ENCODE measurements at places on chromosomes 12 and 14.
A peak's percentile ranks its signal among the peaks of the same experiment; 100 is the strongest.

- DNase-seq, result no peak
Measured at GRCh38 chr14:99744199-99744872, 48.9 kb upstream of the EML1 start.

DNA sequence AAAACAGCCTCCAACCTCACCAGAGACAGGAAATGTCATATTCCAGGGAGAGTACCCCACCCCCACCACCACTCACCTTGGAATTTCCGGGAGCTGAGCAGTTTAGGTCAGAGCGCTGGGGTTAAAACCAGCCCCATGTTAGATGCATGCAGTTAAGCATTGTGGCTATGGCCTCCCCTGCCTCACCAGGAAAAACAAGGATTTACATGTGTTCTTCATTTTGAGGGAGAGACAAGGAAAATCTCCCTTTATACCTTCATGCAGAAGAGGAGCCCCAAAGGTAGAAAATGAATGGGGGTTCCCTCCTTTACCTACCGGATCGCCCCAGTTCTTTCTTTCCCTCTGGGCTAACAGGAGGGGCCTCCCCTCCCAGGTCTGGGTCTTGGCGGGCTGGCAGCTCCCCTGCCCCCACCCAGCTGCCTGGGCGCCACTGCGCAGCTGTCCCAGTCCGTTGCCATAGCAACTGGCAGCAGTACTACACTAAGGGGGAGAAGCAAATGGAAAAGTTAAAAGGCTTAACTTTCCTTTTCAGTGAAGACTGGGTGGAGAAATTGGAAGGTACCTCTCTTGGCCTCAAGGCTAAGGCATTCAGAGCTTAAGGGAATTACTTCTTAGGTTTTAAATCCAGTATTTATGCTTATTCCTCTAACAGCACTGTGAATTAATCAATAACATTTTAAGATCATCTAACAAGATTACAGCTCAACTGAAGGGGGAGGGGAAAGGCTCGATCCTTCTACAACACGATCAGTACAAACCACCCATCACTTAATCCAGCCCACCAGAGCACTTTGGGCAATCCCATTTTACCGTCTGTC lies 20.5 kb downstream of the CBX5 start:
- peak; percentile 63 for DNase-seq

DNA sequence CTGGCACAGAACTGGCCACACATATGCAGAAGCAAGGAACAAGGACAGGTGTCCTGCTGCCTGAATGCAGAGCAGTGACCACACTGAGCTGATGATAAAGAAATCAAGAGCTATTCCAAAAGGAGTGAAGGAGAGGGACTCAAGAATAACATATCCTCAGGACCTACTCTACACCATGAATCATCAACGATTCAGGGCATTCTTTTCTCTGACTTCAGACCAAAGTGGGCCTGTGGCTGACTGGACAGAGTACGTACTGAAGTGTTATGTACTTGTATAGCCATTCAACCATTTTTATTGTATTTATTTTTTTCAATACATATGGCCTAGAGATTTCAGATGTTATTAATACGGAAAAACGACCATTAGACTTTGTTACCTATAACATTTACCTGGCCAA lies 177.5 kb upstream of the TMTC1 start:
- no peak for DNase-seq

DNA sequence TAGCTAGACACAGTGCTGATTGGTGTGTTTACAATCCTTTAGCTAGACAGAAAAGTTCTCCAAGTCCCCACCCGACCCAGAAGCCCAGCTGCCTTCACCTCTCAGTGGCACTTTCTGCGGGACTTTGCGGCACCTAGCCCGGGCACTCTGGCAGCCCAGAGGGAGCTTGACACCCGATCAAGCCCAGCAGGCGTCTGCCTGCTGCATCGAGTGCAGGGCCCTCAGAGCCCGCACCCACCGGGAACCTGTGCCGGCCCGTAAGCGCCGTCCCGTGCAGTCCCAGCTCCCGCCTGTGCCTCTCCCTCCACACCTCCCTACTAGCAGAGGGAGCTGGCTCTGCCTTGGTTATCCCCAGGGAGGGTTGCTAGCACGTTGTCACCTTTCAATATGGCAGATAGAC lies 631.0 kb upstream of the STXBP6 start:
- no peak for DNase-seq

DNA sequence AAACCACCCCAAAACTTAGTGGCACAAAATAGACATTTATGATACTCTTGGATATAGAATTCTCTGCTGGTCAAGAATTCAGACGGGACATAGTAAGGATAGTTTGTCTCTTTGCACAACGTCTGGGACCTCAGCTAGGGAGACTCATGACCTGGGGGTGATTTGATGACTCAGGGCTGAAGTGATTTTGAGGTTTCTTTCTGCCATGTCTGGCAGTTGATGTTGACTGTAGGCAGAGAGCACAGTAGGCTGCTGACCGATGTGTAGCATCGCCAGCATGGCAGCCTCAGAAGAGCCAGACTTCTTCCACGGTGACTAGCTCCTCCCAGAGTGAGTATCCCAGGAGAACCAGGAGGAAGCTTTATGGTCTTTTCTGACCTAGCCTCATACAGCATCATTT lies 88.9 kb upstream of the FRMD6 start:
- DNase-seq, result no peak

DNA sequence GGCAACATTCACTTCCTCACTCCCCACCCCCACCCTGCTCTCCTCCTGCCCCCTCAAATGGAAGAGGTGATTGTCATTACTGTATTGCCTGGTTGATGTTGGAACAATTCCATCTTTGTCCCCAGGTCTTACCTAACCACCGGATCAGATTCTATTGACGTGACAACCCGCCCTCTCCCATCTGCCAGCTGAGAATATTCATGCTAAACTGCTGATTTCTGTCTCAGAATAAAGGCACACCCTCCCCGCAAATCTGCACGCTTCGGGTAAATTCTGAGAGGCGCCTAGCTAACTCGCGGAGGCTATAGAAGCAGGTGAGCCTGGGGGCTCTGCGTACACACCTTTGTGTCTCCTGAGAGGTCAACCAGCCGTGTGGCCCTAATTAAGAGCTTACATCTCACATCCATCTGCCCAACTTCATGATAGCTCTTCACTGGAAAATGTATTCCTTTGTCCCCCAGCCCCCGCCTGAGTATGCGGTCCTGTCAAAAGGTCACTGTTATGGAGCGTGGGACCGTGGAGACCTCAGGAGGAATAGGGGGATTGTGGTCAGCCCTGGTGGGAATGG lies 1054.3 kb downstream of the VRK1 start:
- DNase-seq, result no peak

- DNase-seq, result no peak
Measured at GRCh38 chr14:102212356-102212755, 72.7 kb downstream of the WDR20 start.

- no peak for DNase-seq
Measured at GRCh38 chr12:64883264-64884163, 59.1 kb downstream of the TBC1D30 start.

- DNase-seq, result no peak
Measured at GRCh38 chr12:94276725-94277124, 128.3 kb downstream of the PLXNC1 start.

DNA sequence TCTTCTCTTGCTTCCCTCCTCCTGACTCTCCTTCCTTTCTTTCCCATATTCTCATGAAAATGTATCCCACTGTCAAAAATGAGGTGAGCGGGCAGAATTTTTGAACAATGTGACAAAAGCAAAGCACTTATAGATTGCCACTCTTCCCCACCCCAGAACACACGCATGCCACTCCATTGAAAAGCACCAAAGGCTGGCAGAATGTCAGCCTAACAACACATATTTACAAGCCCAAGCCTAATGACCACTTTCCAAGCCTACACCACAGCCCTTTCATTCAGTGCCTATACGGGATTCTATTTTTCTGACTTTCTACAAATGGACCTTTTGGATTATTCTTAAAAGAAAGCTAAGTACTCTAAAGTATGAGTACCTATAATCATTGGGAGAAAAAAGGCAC lies 62.9 kb upstream of the METAP2 start:
- no peak for DNase-seq

DNA sequence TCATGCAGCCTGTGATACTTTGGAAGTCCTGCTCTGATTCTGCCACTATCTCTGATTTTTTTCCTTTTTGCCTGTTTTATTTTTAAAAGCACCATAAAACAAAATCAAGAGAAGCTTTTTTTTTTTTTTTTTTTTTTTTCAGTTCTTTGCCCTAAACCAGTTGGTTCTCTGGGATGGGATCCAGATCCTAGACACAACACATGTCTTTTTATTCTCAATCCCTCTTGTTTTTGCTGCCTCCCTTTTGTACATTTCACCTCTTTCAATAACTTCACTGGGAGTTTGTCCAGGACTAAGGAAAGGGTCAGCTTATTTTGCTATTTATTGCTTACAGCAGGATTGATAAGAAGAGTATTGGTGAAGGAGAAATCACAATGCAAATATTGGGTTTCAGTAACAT lies 139.4 kb downstream of the GRIP1 start:
- no peak for DNase-seq

GRCh38 chr12:71400481-71400880 lies 39.1 kb upstream of the LGR5 start:
- DNase-seq, result no peak

- DNase-seq, result no peak
Measured at GRCh38 chr14:23321572-23322547, 603 bp downstream of the PABPN1 start.

- no peak for DNase-seq
Measured at GRCh38 chr14:20686386-20687143, 2.0 kb upstream of the ANG start.

- no peak for DNase-seq
Measured at GRCh38 chr14:73251516-73252215, 14.4 kb downstream of the PAPLN start.

GRCh38 chr14:104150136-104151025 lies 12.0 kb downstream of the KIF26A start:
- no peak for DNase-seq

DNA sequence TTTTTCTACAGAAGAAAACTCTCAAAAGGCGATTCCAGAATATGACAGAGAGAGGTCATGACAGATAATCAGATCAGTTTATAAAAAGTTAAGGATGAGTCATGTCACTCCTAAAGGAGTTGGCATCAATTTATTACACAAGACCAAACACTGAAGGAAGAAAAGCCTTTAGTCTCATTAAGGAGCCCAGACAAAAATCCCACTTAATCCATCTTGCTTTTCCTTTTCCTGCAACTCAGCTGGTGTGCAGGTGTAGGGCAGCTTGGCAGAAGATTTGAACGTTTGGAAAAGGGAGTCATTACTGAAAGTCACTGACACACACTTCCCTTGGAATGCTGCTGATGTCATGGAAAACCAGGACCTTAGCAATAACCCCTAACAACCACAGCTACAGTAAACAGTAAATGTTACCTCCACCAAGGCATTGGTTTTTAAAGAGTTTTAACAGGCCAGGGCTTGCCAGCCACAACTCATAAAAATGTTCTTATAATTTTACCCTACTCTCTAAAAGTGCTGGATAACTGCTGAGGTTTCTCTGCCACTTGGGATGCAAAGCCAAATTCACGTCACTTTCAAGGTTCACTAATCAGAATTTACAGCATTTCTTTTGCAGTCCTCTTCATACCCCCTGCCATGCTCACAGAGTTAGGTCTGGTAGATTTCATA lies 320.6 kb downstream of the RAD51B start:
- DNase-seq, result no peak

- no peak for DNase-seq
Measured at GRCh38 chr12:75155962-75156361, 53.7 kb downstream of the KCNC2 start.

- no peak for DNase-seq
Measured at GRCh38 chr14:75156901-75157300, 19.5 kb downstream of the TMED10 start.

DNA sequence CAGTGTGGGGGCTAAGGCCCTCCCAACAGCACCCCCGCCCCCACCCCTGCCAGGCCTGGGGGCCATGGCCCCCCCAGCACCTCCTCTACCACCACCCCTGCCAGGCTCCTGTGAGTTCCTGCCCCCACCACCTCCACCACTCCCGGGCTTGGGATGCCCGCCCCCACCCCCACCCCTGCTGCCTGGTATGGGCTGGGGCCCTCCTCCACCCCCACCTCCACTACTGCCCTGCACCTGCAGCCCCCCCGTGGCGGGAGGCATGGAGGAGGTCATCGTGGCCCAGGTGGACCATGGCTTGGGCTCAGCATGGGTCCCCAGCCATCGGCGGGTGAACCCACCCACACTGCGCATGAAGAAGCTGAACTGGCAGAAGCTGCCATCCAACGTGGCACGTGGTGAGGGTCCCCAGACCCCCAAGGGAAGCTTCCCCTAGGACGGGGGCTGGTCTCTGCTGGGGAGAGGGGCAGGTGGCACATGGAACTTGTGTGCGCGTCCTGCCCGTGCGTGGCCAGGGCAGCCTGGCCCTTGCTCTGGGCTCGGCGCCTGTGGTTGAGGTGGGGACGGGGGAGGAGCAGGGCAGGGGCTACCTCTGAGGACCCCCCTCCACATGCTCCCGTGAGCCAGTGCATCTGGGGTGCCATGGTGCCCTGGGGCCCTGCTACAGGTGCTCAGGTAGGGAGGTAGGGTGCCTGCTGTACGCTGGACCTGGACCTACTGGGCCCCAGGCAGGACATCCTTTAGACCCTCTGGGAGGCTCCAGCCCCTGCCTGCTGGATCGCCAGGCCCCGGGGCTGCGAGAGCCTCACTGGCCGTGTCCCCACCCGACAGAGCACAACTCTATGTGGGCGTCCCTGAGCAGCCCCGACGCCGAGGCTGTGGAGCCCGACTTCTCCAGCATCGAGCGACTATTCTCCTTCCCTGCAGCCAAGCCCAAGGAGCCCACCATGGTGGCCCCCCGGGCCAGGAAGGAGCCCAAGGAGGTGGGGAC lies 16.1 kb upstream of the ADSS1 start:
- no peak for DNase-seq

GRCh38 chr14:88824314-88825077 lies at the start of gene TTC8:
Gene TTC8 (plus strand): TSS chr14:88824651. CDS start chr14:88824708, 57 bp downstream.
- peak; percentile 77 for DNase-seq

- DNase-seq, result no peak
Measured at GRCh38 chr12:115823635-115824034, 453.9 kb downstream of the MED13L start.

DNA sequence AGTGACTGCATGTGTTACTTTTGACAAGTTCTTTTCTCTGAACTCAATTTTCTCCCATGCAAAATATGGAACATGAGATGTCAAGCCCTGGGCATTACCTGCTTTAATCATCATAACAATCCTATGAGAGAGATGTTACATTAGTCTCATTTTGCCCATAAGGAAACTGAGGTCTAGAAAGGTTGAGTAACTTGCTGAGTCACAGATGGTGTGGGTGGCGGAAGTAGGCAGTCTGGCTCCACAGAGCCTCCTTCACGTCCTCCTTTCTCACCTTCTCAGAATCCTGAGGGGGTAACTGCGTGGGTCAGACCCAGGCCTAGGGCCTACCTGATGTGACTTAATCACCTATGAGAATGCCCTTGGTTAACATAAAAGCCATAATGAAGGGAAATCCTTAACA lies 50.7 kb downstream of the TMTC1 start:
- no peak for DNase-seq

GRCh38 chr12:90396556-90396955 lies 558.4 kb downstream of the CCER1 start:
- DNase-seq, result no peak

GRCh38 chr14:100438678-100439592 lies 115.8 kb downstream of the SLC25A47 start:
- DNase-seq, result no peak
